ENCODE measurements at places on chromosomes 4 and X. TPM values are rescaled to one million over a fixed set of nuclear protein-coding genes. Genes with fewer than 3 reads are reported as not detected.
A peak's percentile ranks its signal among the peaks of the same experiment; 100 is the strongest.

MAGEE2 gene
- total RNA-seq = not detected

LAMTOR3 gene
- total RNA-seq = 13.7 TPM

GRCh38 chr4:151535366-151535765 lies 126.4 kb downstream of the FHIP1A start:
- no peak for DNase-seq

ANXA3 gene
- 23.8 TPM for total RNA-seq

- no peak for DNase-seq
Observed at GRCh38 chrX:307261-308111, 11.1 kb downstream of the GTPBP6 start.

FGFBP1 gene
- total RNA-seq = not detected

DNA sequence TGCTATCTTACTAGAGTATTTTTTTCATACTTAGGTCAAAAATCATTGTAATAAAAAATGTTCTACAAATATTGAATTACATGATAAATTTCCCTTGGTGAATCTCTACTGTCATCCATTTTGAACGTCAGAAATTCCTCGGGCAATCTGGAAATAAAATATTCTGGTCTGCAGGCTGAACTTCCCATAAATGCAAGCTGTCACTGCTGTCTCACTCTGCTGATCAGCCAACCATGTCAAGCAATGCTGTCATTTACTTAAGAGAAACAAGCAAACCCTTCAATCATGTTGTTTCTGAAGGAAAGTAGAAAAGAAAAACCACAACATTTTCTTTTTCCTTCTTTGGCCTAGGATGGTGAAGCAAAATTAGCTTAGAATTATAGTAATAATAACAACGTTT lies 514.2 kb upstream of the GALNT7 start:
- DNase-seq = no peak

- DNase-seq = peak; percentile 29
Observed at GRCh38 chr4:10589799-10590198, 94.8 kb downstream of the CLNK start.

GRCh38 chrX:23436875-23437274 lies 102.2 kb downstream of the PTCHD1 start:
- no peak for DNase-seq

TLR10 gene
- not detected for total RNA-seq

DNA sequence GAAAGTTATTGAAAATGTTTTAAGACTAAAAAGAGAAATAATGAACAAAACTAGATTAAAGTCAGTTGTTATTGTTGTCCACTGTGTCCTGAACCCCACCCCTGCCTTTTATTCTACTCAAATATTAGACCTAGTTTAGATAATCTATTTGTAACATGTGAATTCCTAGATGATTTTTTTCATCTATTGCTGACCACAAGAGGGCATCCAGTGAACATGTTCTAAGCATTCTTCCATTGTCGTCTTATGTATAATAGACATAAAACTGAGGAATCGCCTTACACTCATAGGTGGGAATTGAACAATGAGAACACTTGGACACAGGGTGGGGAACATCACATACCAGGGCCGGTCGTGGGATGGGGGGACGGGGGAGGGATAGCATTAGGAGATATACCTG lies 36.4 kb upstream of the HPRT1 start:
- peak; percentile 47 for DNase-seq

MSX1 gene
- total RNA-seq = 0.40 TPM

DNA sequence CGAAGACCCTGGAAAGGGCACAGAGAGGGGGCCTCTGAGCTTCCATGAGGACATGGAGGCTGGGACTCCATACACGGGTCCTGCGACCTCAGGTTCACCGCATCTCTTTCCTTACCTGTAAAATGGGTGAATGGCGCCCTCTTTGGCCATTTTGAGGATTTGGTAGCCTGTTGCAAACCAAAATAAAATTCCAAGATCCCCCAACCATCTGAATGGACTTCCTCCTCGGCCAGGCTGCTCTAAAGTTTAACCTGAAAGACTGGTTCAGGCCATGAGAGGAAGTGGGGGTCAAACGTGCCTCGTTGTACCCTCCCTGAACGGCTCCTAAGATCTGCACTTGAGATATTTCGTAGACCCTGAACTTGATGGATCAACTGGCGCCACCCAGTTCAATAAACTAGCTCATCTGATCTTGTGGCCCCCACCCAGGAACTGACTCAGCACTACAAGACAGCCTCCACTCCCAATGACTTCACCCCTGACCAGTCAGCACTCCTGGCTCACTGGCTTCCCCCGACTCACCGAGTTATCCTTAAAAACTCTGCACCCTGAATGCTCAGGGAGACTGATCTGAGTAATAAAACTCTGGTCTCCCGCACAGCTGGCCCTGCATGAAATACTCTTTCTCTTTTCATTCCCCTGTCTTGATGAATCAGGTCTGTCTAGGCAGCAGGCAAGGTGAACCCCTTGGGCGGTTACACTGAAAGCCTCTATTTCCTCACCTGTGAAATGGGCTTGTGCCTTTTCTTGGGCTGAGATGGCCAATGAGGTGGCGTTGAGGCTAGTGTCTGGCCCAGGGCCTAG lies 32.9 kb upstream of the GPR78 start:
- peak; percentile 72 for DNase-seq

GRCh38 chr4:122636697-122637096 lies 15.8 kb upstream of the IL21 start:
- DNase-seq = no peak

SSX4B gene
- not detected for total RNA-seq

DNA sequence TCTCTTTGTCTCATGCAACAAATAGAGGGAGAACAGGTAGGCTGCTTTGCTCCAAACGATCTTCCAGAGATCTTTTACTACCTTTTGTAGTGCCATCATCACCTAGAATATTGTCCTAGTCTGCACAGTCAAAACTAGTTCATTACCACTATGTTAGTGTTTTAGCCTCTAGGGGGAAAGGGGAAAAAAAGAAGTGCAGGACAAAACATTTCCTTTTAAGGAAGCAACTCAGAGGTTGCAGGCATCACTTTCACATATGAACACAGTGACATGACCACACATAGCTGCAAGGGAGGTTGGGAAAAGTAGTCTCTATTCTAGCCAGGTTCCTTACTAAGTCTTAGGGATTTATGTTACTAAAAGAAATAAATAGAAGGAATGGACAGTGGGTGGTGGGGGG lies 39.3 kb upstream of the RAP2C start:
- DNase-seq = no peak

DNA sequence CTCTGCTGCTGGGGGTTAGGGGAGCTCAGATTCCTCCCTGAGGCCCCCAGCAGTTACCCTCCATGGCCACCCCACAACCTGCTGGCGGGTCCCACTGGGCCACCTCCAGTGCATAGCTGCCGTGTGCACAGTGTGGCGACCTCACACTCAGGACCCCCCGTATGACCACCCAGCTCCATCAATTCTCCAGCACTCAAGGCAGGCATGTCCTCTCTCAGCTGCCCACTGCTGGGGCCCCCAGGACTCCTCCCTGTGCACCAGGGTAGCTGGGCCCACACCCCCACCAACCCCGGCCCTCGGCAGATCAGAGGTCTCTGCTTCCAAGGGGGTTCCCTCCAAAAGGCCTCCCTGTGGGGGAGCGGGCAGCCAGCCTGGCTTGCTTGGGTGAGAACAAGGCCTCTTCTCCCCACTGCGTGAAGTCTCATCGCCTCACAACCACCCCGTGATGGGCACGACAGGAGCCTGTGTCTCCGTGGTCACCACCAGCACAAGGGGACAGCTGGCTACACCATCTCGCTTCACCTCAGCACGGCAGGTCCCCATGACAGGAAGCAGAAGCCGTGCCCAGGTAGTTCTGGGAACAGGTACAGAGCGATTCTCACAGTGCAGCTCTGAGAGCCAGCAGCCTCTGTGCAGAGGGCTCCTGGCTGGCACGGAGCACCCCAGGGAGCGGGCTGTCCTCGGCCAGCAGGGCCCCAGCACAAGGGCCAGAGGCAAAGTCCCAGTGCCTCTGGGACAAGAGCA lies 4.6 kb upstream of the HAUS3 start:
- DNase-seq = no peak

- DNase-seq = no peak
Observed at GRCh38 chr4:6943012-6943884, 33.6 kb downstream of the TBC1D14 start.

DNA sequence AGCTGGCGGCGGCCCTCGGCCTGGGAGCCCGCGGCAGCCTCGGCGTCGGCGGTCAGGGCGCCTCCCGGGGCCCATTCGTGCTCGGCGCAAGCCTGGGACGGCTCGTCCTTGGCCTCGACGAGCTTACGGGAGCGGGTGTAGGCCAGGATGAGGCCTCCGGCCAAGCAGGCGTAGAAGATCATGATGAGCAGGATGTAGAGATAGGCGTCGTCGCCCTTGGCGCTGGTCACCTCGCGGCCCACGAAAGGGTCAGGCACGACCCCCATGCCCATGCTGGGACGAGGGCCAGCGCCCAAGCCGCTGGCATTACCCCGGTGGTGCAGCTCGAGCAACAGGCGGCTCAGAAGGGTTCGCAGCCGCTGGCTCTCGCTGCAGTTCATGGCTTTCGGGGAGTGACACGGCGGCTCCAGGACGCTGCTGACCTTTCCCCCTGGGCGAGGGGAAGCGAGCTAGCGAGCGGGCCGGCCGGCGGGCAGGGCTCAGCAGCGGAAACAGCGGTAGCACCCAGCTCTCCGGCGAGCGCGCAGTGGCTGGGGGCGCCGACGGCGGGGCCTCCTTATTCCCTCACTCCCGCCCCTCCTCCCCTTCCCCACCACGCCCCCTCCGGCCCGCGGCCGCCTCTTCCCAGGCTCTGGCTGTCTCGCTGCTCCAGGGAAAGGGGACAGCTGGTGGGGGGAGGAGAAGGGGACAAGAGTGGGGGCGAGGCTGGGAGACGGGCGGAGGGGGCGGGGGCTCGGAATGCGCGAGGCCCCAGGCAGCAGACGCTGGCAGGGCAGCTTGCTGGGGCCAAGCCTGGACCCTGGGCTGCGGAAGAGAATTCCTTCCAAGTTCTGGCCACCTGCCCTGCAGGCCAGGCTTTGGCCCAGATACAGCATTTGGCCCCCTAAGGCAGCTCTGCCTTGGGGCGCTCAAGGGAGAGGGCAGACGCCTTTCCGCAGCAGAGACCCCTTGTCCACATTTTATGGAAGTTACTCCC lies at the start of gene KCNE5:
Gene KCNE5 (minus strand): TSS at position 532 of the 976 bp plus-strand sequence. CDS start 152 bp downstream, at position 380.
- no peak for DNase-seq

GLRA2 gene
- not detected for total RNA-seq

CENPVL2 gene
- total RNA-seq = not detected

SCARB2 gene
- 165 TPM for total RNA-seq

SUPT20HL1 gene
- not detected for total RNA-seq

SULT1E1 gene
- total RNA-seq = 3.4 TPM

DNA sequence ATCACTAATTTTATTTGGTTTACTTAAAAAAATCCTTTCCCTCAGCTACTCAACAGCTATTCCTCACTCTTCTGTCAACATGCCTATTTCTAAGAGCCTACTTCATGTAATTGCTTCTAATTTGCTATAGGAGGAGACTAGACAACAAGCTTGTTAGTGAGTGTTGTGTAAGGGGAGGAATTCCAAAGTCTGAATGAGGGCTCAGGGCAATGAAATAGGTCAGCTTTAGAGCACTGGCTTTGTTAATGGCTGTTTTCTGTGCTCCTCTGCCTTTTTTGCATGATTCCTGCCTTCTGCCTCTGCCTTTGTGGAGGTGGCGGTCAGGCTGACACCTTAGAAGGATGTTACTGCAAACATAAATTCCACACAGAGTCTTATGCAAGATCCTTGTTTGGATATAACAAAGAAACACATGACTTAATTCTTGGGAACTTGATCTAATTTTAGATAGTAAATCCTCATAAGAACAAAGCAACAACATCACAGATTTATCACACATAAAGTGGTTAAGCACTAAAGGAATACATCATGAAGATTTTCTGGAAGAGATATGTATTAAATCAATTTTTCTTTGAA lies 15.0 kb upstream of the PAGE1 start:
- DNase-seq = no peak

TXK gene
- total RNA-seq = not detected

DNA sequence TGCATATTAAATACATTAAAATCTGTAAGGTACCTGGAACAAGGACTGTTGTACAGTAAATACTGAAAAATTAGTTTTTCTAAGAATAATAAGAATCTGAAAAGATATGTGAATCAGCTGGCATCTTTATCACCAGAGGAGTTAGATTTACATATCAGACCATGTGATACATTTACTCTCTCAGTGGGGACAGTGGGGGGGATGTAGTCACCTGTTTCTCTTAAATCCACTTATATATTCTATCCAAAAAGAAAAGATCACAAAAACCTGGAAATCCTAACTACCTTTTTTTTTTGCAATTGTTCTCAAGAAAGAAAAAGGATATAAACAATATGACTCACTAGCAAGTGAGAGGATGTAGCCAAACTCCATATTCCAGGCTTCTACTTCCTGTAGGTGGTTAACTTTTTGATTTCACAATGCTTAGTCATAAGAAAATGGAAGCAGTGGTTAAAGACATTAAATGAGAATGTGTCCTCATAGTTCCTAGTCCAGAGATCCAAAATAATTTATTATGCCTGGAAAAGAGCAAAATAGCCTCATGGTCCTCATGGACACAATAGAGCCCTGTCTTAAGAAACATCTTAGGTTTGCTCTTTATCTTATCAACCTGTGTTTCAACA lies 22.5 kb upstream of the MYOZ2 start:
- peak; percentile 96 for DNase-seq

- peak; percentile 70 for DNase-seq
Observed at GRCh38 chr4:151204925-151205524, 71.9 kb upstream of the PRSS48 start.

DNA sequence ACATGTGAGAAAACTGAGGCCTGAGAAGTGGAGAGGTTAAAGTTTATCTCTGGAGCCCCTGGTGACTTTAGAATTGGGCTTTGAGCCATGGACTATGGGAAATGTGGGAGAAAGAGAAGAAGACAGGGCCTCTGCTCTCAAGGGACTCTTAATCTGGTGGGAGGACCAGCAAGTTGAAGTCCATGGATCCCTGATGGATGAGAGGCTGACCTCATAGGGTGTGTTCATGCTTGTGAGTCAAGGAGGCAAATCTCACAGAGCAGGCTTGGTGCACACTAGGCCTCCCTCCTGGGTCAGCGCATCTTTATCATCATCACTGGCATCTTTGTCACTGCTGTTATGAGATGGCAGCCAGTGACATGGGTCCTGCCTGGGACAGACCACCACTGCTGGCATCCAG lies 211.9 kb downstream of the AFAP1 start:
- DNase-seq = no peak

DNA sequence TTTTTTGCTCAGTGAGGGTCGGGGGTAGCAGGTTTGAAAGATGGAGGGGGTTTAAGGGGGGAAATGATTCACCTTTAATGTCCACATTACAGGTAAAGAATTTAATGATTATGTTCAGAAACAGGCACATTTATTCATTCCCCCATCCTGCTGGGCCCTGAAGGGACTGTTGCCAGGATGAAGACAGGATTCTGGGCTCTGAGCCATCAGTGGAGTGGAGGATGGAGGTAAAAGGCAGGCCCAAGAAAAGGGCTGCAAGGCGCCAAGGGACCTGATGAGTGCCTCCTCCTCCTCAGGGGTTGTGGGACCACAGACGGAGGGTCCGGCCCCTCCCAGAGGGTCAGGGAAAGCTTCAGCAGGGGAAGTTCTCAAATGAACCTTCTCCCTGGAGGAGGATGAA lies 40.4 kb upstream of the PROM1 start:
- DNase-seq = no peak

- peak; percentile 1 for DNase-seq
Observed at GRCh38 chrX:133415276-133416105, at the start of gene GPC4. GPC4 (minus strand) TSS chrX:133415489; CDS start chrX:133414965, 524 bp downstream.

Measured in lung microvascular endothelial cell (primary cell).